ENCODE measurements at places on chromosomes 6 and 20. TPM values are rescaled to one million over a fixed set of nuclear protein-coding genes. Genes with fewer than 3 reads are reported as not detected.

DEFB124 gene
- 0.76 TPM for total RNA-seq

GRCh38 chr6:218153-219018, 73.9 kb upstream of the DUSP22 start:
- no peak for DNase-seq

DNA sequence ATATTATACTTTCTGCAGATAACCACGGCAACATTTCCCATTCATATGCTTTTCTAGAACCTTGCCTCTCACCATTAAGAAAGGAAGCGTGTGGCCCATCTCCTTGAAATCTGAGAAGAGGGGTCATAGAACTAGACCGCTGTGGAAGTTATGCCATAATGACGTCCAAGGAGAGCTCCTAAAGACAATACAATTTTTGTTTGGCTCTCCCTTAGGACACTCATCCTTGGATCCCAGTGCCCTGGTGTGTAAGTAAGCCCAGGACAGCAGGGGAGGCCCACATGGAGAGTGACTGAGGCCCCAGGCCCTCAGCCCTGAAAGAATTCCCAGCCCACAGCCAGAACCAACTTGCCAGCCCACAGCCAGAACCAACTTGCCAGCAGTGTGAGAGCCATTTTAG, 379.6 kb downstream of the FOXA2 start:
- no peak for DNase-seq

DNA sequence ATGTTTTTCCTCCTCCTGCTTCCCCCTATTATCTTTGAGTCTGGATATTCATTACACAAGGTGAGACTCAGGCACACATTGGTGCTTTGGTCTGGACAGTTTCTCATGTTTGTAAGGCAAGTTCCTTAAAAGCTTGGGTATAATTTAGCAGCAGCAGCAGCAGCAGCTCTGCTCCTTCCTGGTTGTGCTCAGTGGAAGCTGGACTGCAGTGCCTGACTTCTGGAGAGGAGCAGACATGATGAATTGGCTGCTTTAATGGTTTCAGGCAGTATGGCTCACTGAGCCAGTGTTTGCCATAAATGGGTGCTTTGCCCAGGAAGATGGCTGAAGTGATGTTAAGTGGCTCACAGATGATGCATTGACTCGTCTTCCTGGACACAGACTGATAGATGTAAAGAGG, 32.4 kb downstream of the SLC9A8 start:
- DNase-seq: no peak

DNA sequence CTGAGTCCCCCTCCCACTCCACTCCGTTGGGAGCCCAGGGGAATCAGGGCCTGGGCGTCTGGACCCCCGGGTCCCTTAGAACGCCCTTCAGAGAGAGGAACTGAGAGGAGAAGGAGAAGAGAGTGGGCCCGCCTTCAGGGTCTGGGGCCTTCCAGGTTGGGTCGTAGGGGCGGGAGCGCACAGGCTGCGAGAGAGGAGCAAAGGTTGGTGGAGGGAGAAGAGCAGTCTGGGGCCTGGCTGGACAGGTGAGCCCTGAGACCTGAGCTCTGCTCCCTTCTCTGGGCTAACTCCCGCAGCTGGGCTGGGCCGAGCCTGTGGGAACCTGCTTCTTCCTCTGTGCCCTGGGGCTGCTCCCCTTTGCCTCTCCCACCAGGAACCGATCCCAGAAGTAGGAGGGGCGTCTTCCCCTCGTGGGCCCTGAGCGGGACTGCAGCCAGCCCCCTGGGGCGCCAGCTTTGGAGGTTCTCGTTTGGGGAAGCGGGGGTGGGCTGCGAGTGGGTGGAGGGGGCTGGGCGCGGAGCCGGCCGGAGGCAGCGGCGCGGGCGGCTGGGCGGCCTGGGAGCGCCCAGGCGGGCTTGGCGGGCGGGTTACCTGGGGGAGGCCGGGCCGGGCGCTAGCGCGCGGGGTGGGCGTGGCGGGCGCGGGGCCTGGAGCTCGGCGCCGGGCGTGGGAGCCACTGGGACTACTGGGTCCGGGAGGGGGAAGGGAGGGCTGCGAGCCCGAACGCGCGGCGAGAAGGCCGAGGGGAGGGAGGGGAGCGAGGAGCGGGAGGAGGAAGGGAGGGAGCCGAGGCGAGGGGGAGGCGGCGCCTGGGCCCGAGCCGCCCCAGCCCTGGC, at the start of gene DDR1:
Gene DDR1 (plus strand): TSS at position 835 of the 836 bp plus-strand sequence. CDS start 4,211 bp downstream, outside the sequence.
- DNase-seq: peak; percentile 89

DNA sequence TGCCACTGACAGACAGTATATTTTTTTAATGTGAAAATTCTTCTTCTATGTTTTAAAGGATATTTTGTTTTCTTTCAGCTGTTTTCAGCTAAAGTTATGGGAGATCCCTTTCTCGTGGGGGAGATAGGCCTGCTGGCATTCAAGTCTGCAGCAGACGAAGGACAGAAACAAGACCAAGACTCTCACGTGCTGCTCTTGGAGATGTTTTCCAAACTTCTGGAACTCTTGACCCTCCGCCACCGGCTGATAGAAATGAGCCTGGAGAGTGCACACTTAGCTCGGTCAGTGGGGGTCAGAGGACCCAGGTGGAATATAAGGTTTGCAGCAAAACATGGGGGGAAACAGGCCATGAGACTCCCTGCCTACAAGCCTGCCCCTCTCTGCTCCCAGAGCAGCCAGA, 120.5 kb downstream of the CD164 start:
- DNase-seq: no peak
